ENCODE measurements at places on chromosomes 4 and X. TPM values are rescaled to one million over a fixed set of nuclear protein-coding genes. Genes with fewer than 3 reads are reported as not detected.
A peak's percentile ranks its signal among the peaks of the same experiment; 100 is the strongest.

DNA sequence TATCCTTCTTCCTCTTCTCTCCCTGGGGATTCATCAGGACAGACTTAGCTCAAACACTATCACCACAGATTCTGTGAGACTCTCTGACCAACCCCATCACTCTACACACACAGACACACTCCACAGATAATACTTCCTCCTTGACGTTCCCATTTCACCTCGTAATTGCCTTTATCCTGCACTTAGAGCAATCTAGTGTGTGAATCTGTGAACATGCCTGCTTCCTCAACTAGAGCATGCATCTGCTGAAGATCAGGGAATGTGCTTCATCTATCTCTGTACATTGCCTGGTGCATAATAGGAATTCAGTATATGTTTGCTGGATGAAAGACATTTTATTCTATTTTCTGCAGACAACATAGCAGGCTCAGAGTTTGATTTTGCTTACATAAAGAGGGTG is 25.1 kb upstream of the HS6ST2 start:
- H3K36me3 ChIP-seq, result no peaks in the 10 kb centered on the region
- no peak overlapping the region for H3K4me3 ChIP-seq
- DNase-seq, result no peak
- H3K27me3 ChIP-seq, result no peaks in the 10 kb centered on the region
- no peak overlapping the region for H3K27ac ChIP-seq
- no peaks in the 10 kb centered on the region for H3K4me1 ChIP-seq

DNA sequence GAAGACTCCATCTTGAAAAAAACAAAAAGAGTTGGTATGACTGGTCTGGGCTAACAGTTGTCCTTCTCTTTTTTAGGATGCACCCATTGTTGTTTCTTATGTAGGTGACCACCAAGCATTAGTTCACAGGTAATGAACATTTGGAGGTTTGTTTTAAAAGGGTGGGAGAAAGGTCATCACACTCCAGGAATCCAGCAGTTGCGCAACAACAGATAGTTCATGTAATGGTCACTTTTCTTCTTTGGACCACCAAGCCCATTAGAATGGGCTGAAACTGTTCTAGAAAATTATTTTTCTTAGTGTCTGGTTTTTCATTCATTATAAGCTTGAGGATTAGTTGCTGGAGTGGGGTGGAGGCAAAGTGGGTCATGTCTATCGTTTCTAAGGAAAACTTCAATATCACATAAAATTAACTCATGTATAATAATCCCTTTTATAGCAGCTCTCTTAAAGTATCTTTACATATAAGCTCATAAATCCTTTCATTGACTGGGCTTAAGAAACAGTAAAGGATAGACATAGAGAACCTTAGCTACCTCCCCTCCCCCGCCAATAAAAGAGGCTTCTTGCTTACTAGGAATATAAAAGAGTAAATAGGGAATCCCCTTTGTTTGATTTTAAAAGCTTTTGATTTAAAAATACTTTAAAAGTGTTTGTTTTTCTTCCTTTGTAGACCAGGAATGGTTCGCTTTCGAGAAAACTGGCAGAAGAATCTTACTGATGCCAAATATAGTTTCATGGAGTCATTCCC is 23.5 kb downstream of the NKAP start:
- H3K27ac ChIP-seq, result no peak overlapping the region
- DNase-seq, result no peak
- H3K36me3 ChIP-seq, result no peaks in the 10 kb centered on the region
- H3K4me1 ChIP-seq, result no peaks in the 10 kb centered on the region
- H3K27me3 ChIP-seq, result no peaks in the 10 kb centered on the region

Gene RASGEF1B
- 106 TPM for total RNA-seq

Gene PARM1
- total RNA-seq, result 27.4 TPM

- H3K27me3 ChIP-seq, result no peaks in the 10 kb centered on the region
- peaks cover 7% of the 10 kb centered on the region for H3K4me1 ChIP-seq
- no peak overlapping the region for H3K27ac ChIP-seq
- DNase-seq, result no peak
- no peaks in the 10 kb centered on the region for H3K36me3 ChIP-seq
- no peak overlapping the region for H3K4me3 ChIP-seq
Measured at GRCh38 chr4:27684610-27685011, 824.0 kb downstream of the STIM2 start.

Gene VEGFC
- 5.8 TPM for total RNA-seq

Gene NAP1L3
- 0.26 TPM for total RNA-seq

DNA sequence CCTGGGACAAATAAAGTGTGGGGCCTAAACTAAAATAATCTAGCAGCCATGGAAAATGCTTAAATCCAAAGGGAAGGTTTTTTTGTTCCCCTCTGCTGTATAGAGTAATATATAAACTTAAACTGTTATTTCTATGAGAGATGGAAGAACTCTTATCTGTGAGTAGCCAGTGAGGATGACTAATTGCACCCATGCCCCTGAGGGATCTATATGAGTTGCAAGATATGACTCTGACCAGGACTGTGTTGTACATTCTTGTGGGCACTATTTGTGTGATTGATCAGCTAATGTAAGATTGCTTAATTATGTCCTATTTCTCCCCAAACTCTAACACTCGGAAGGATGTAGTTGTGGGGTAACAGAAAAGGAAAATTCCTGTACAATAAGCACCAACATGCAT is 35.2 kb upstream of the AMBN start:
- H3K27ac ChIP-seq, result no peak overlapping the region
- no peaks in the 10 kb centered on the region for H3K4me1 ChIP-seq
- no peaks in the 10 kb centered on the region for H3K27me3 ChIP-seq
- DNase-seq, result no peak

GRCh38 chrX:46710927-46711623 is 47.8 kb downstream of the SLC9A7 start:
- no peak overlapping the region for H3K27ac ChIP-seq
- H3K27me3 ChIP-seq, result no peaks in the 10 kb centered on the region
- DNase-seq, result no peak
- no peaks in the 10 kb centered on the region for H3K36me3 ChIP-seq

Gene HSFX1
- total RNA-seq, result 1.3 TPM

Gene PCYT1B
- 1.1 TPM for total RNA-seq

Gene GUCY1B1
- total RNA-seq, result 3.0 TPM

DNA sequence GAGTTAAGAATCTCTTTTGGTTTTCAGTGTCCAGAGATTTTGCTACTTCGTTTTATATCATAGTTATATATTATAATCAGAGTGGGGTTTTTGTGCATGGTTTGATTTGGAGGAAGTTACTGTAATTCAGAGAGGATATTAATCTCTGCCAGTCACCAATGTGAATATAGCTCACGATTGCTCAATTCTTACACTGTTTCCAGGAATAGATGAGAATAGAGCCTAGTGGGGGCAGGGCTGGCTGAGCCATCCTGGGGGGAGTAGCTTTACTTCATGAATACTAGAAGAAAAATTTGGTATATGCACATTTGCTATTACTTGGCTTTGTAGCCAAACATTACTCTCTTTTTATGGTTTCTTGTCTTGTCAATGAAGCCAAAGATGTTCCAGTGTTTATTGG is 60.9 kb upstream of the TRPC3 start:
- no peak overlapping the region for H3K4me3 ChIP-seq
- H3K27me3 ChIP-seq, result no peaks in the 10 kb centered on the region
- no peak for DNase-seq
- H3K27ac ChIP-seq, result no peak overlapping the region
- H3K4me1 ChIP-seq, result no peaks in the 10 kb centered on the region

DNA sequence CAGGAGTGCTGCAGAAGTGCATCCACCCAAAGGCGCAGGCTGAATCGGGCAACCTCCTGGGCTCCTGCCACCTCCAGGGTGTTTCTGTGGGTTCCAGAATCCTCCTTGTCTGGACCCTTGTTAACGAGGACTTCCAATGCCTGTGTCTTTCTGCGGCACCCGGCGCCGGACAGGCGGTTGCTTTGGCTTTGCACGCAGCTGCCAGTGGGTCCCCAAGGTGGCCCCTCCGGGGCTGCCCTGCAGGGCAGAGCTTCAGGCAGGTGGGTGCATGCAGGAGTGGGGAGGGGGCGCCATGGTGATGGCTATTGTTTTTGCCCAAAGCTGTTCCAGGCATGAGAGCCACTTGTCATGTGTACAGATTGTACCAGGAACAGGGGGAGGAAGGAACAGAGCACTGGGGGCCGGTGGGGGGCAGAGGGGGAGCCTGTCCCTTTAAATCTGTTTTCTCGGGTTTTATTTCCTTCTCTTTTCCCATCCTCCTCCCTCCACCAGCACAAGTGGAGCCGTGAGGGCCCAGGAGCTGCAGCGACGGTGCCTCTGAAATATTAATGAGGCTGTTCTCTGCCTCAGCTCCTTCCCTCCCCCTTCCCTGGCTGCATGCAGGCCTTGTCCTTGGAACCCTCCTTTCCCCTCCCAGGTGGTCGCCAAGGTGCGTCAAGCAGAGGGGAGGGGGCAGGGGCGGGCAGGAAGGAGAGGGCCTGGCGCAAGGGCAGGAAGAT is 13.1 kb downstream of the ATP2B3 start:
- peaks cover 9% of the 10 kb centered on the region for H3K27me3 ChIP-seq
- DNase-seq, result no peak
- H3K36me3 ChIP-seq, result no peaks in the 10 kb centered on the region
- no peak overlapping the region for H3K27ac ChIP-seq
- H3K4me1 ChIP-seq, result peaks cover 3% of the 10 kb centered on the region

DNA sequence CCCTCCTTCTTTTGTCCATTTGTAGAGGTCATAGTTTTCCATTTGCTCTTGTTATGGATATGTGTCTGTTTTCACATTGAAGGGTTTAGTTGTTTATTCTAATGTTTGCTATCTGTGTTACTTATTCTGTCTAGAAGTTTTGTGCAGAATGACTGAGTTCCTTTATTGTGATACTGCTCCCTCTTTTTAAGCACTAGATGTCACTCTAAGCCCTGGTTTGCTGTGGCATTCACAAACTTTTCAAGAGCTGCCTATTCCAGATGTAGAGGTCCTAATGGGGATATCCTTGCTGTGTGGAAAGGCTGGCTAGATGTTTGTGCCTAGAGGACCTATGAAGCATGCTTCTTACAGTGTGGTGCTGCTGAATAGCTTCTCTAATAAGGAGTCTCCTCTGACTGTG is 338.6 kb downstream of the SPIN4 start:
- DNase-seq, result no peak
- H3K4me1 ChIP-seq, result no peaks in the 10 kb centered on the region
- H3K27ac ChIP-seq, result no peak overlapping the region

DNA sequence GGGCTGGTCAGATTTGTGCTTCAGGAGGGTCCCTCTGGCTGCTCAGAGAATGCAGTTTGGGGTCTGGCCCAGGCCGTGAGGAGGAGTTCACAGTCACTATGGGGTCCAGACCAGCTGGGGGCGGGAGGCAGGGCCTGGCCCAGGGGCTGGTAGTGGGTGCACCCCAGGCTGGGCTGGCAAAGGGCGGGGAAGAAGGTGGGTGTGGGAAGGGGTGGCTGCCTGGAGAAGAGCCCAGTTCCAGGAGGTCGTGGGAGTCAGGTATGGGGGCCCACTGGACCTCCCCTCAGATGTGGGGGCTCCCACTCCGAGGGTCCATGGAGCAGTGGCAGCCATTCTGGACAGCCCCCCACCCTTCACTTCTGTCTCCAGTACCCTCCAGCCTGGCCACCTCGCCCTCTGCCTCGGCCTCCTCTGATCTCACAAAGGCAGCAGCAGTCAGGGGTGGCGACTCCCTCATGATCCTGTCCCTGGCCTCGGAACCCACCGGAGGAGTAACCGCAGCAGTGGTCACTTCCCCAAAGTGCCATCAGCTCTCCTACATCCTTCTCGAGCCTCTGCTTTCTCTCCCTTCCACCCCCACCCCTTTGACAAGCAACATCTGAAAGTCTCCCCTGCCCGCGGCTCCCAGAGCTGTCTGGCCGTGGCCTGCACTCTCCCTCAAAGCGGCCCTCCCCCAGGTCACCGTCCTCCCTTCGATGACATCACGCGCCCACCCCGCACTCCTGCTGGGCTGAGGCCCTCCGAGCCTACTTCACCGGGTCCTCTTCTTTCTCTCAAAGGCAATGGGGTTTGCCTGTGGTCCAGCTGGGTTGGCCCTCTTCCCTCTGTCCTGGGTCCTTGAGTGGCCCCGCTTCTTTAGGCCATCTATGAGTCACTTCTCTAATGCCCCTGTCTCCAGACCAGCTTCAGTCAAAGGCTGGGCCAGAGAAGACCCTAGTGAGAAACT is 1.7 kb upstream of the SLC6A8 start:
- no peaks in the 10 kb centered on the region for H3K27me3 ChIP-seq
- peaks cover 13% of the 10 kb centered on the region for H3K4me1 ChIP-seq

- no peaks in the 10 kb centered on the region for H3K27me3 ChIP-seq
- no peaks in the 10 kb centered on the region for H3K36me3 ChIP-seq
- H3K4me3 ChIP-seq, result no peak overlapping the region
- H3K27ac ChIP-seq, result peak overlapping the region; percentile 82
- peaks cover 44% of the 10 kb centered on the region for H3K4me1 ChIP-seq
Measured at GRCh38 chr4:38315286-38315685, 348.7 kb upstream of the KLF3 start.

- no peak for DNase-seq
- no peaks in the 10 kb centered on the region for H3K27me3 ChIP-seq
Measured at GRCh38 chrX:133838761-133839676, 146.4 kb downstream of the GPC3 start.

DNA sequence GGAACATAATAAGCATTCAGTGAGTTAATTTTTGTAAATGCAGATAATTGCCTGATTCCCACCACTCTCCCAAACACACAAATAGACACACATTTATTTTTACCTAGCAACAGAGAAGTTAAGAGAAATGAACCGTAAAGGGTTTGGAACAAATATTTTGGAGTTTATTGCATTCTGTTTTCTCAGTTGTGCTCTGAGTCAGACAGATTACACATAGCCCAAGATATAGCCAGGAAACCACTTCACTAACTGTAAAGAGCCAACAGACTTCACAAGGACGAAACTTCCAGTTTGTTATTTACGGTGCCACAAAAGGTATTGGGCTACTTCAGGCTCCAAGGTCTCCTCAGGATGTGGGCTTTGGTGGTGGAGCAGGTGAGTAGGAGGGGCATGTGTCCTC is 217.0 kb downstream of the BMPR1B start:
- H3K36me3 ChIP-seq, result no peaks in the 10 kb centered on the region
- H3K27ac ChIP-seq, result no peak overlapping the region
- H3K4me1 ChIP-seq, result no peaks in the 10 kb centered on the region
- H3K4me3 ChIP-seq, result no peak overlapping the region
- no peak for DNase-seq

DNA sequence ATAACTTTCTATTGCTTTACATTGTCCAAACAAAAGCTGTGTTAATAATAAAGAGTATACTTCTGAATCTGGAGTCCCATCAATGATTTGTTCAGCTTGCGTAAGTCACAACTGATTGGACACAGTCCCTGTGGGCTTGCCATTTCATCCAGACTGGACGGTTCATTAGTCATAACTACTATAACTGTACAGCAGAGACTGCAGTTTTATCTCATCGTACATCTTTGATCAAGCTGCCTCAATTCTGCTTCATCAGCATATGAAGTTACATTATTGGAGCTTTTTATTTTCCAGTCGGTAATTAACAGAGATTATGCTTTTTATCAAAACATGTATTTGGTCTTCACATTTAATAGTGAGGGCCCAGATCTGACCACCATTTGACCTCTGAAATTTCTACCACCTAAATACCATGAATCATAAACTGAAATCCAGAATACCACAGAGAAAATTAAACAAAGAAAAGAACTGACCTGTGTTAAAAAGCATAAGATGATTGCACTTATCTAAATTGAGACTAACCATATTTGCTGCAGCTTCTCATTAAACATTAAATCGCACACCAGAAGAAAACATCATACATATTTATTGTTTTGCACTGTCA is 12.5 kb upstream of the MAB21L2 start:
- H3K27ac ChIP-seq, result no peak overlapping the region
- peaks cover 3% of the 10 kb centered on the region for H3K36me3 ChIP-seq
- H3K4me1 ChIP-seq, result no peaks in the 10 kb centered on the region
- no peak overlapping the region for H3K4me3 ChIP-seq
- no peaks in the 10 kb centered on the region for H3K27me3 ChIP-seq
- DNase-seq, result no peak

- no peaks in the 10 kb centered on the region for H3K27me3 ChIP-seq
- no peak overlapping the region for H3K27ac ChIP-seq
- H3K4me3 ChIP-seq, result no peak overlapping the region
- no peaks in the 10 kb centered on the region for H3K4me1 ChIP-seq
- no peak for DNase-seq
Measured at GRCh38 chr4:18954538-18954937, 933.0 kb upstream of the LCORL start.
